ENCODE measurements at places on chromosomes 2 and 18.

DNA sequence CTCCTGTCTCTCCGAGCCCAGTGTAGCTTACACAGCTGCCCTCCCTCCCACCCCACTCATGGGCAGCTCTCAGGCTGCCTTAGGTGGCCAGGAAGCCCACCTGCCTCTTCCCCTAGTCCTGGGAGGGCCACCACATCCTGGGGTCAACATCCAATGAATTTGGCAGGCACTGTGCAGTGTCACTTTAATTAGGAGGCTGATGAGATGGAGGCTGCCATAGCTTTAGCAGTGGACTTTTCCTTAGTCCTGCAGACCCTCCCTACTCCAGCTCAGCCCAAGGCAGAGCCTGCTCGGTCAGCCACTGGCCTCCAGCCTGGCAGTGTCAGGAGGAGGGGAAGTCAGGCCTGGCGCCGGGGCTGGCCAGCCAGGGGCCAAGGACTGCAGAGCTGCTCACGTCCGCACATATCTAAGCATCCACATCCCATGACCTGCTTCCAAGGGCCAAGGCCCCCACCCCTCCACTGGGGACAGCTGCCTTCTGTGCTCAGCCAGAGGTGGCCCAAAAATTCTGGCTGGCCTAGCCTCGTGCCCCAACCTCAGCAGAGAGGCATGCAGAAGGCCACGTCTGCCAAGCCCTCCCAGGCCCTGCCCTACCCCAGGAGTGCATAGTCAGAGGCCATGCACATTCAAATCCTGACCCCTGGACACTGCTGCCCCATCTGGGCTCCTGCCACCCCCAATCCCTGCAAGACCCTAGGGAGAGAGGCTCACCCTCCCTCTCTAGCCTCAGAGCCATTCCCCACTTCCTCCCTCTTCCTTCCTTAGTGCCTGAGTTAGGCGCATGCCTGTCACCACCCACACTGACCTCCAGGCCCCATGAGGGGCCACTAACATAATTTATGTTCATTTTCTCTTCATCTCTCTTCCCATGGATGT lies 33.1 kb downstream of the ADRA2B start:
- peak; percentile 86 for DNase-seq

GRCh38 chr18:68262690-68263294 lies 452.1 kb downstream of the TMX3 start:
- DNase-seq = no peak

DNA sequence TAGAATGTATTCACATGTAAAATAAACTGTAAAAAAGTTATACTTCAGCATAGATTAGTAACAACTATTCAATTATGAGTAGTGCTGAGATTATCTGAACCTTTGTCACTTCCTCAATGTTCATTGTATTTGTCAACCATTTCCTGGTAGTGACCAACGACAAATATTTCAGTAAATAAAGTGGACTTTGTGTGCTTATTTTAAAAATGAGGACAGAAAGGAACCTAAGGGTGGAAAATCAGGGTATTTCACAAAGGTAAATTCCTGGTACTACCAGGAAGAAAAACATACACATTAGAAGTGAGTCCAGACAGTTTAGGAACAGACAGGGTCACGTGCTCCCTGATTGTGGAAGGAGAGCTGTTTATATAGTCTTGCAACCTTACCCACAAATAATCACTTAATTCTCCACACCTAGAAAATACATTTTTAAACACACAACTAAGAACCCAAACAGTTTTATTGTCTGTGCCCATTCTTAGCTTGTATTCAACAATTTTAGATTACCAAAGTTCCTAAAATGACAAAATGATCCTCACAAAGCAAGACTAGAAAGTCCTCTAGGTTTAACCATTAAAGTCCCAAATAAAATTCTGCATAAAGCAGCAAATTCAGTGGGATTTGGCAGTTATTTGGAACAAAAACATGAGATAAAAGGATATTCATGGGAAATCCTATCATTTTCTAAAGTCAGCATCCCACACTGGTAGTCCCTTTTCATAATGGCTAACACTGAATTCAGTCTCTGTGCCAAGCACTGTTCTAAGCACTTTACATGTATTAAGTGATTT lies 28.2 kb downstream of the PELI1 start:
- no peak for DNase-seq

DNA sequence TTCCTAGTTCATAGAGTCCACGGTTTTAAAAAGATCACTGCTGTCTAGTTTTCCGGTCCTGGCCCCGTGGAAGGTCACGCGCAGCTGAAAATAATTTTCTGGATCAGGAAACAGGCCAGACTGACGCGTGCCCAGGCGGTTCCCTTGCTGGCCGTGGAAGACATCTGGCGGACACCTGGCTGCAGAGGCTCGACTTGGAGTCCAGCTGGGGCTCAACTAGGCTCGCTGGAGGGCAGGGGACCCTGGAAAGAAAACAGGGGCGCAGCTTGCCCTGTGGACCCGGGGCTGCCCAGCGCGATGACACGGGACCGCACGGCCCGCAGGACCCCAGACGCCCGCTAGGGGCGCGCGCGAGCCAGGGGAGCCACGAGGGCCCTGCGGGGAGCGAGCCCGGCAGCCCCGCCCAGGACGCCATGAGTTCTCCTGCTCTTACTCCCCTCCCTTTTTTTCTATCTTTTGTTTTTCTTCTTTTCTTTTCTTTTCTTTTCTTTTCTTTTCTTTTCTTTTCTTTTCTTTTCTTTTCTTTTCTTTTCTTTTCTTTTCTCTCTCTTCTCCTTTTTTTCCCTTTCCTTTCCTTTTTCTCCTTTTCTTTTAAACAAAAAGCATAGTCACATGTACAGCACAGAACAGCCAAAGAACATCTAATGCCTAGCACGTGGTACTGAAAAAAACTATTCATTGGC lies 43.2 kb upstream of the UBE2F start:
- DNase-seq = peak; percentile 95

DNA sequence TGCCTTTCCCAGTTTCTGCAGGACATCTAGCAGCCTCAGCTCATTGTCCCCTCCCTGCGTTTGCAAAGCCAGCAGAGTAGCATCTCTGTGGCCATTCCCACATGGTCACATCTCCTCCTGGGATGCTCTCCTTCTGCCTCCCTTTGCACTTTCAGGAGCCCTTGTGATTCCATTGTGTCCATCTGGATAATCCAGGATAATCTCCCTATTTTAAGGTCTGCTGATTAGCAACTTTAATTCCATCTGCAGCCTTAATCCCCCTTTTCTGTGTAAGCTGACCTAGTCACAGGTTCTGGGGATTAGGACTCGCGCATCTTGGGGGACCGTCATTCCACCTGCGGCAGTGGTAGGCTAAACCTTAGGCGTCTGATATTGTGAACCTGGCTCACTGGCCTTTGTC lies 70.7 kb downstream of the NEDD4L start:
- DNase-seq = no peak

GRCh38 chr2:3209258-3209657 lies 168.4 kb downstream of the EIPR1 start:
- DNase-seq = no peak

- DNase-seq = no peak
Observed at GRCh38 chr2:198072655-198073054, 268.3 kb downstream of the PLCL1 start.

DNA sequence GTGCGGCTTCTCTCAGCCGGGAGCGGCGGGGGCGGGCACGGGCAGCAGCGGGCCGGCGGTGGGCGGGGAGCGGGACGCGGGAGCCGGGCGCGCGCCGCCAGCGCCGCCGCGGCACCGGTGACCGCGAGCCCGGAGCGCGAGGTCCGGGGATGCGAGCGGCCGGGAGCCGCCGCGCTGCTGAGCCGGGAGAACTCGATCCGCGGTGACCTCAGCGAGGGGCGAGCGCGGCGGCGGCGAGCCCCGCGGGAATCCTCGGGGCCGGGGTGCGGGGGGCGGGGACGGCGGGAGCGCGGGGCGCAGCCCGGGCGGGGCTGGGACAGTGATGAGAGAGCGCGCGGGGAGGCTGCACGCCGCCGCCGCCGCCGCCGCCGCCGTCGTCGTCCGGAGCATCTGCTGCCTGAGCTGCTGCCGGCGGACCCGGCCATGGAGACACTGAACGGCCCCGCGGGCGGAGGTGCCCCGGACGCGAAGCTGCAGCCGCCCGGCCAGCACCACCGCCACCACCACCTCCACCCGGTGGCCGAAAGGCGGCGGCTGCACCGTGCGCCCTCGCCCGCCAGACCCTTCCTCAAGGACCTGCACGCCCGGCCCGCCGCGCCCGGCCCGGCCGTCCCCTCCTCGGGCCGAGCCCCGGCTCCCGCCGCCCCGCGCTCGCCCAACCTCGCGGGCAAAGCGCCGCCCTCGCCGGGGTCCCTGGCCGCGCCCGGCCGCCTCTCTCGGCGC lies at the start of gene MTCL1:
TSS of gene MTCL1 (plus strand) at position 319 of the 723 bp plus-strand sequence. CDS start at position 424, 105 bp downstream.
- peak; percentile 87 for DNase-seq

- no peak for DNase-seq
Observed at GRCh38 chr2:78775291-78775690, 250.2 kb upstream of the REG3G start.

DNA sequence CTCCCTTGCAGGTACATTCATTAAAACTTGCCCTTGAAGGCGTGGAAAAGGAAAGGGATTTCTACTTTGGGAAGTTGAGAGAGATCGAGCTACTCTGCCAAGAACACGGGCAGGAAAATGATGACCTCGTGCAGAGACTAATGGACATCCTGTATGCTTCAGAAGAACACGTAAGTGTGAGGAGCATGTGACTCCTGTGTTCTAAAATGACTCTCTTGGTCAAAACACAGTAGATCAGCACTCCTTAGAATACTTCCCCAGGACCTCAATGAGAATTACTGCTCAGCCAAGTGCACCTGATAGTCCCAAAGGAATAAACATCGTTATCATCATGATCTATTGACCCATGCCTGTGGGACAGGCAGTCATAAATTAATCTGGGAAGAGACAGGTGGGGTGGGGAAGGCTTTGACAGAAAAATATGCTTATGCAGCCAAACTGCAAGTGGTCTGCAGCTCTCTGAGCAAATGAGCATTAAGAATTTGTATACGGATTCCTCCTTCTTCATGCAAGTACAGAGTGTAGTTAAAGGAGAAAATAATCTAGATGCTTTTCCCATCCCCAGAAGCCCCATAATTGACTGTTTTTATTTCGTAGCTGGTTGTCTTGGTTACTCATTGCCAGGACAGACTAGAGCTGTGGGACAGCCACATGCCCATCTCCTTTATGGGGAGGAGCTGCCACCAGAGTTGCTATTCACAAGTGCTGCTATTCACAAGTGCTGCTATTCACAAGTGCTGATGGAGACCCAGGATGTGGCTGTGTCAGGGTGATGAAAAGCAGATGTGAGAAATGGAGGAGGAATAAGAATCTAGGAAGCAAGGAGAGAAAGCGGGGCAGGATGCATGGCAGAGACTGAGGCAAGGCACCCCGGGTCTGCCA lies 91.0 kb downstream of the MAPRE2 start:
- no peak for DNase-seq

DNA sequence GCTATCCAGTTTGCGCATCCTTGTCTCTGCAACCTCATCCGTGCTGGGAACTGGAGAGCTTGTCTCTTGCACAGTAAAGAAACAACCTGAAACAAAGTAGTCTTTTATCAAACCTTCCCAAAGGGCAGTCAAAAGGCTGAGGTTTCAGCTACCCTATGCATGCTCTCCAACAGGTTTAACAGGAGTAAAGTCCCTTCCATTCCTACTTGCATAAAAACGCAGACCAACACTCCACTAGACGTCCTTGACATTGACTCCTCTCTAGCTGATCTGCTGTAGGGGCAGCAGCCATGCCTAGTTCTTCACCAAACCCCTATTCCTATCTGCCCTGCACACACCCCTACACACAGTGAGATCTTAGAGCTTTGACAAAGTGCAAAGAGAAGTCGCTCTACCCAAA lies 41.5 kb downstream of the L3MBTL4 start:
- no peak for DNase-seq

Measured in spleen (tissue), 13 donors.